Body of pancreas (tissue), 4 donors: ENCODE measurements at places on chromosomes 3 and 15. TPM values are rescaled to one million over a fixed set of nuclear protein-coding genes. Genes with fewer than 3 reads are reported as not detected.
A peak's percentile ranks its signal among the peaks of the same experiment; 100 is the strongest.

GRCh38 chr15:20358066-20358778 lies 183.4 kb downstream of the GOLGA6L6 start:
- peak; percentile 10 for DNase-seq

The IGSF10 gene
- 1.0 TPM for total RNA-seq

DNA sequence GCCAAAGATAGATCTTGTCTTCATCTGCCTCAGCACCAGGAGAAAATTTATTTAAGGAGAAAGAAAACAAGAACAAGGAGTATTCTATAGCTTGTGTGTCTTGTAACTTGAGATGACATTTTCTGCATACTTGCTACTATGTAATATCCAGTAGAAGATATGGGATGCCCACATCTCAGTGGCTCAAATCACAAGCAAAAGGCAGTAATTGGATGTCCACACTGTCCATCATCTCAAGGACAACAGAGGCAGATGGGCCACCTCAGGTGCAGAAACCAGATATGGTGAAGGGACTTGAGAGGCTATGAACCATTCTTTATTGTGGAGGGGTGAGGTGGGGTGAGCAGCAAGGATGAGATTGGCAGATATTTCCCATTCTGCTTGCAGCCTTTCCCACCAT lies 309.0 kb downstream of the GBE1 start:
- DNase-seq: no peak

DNA sequence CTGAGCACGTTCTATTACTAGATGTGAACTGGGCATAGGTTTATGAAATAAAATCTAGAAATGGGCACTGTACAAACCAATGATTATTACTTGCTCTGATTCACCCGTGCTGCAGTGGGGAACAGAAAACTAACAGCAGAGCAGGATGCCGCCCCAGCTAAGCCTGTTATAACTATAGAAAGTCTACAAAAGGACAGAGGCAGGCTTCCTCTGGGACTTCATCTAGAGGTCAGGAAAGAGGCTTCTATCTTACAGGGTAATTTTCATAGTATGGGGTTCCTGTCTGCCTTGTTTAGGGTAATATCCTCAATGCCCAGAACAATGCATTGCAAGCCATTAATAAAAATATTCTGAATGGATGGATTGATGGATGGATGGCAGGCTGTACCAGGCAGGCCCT lies 177.0 kb upstream of the TBL1XR1 start:
- DNase-seq: no peak

The KLF13 gene
- 25.7 TPM for total RNA-seq

DNA sequence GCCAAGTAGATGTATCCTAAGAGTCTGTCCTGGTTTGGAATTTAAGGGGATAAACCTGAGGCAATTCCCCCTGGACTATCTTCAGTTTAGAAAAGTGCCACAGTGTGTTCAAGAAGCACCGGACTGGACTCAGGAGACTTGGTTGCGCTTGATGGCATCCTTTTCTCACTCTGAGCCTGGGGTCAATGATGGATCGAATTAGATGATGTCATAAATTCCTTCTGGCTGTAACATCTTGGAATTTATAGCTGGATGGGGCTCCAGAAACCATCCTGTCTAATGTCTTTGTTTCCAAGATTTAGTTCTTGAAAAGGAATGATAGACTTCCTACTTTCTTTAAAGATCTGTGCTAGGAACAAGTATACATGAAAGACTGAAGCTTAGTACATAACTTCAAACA lies 280.6 kb downstream of the LPP start:
- no peak for DNase-seq

The NME9 gene
- total RNA-seq: not detected

DNA sequence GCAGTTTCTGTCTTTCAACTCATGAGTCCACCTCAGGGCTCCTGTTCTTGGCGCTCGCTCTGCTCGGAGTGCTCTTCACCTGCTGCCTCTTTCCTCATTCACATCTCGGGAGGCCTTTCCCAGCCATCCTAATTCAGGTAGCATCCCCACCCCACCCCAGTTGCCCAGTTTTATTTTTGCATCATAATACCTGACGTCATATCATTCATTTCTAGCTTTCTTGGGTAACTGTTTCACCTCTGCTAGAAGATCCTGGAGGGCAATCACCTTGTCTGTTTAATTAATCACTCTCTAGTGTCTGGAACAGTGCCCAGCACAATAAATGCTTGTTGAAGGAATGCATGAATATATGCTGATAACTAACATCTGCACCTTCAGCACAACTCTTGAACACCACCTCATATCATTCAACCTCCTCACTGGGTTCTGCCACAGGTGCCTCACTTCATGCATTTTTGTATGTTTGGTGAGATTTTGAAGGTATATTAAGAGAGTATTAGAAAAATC lies 7.6 kb downstream of the NUSAP1 start:
- no peak for DNase-seq

DNA sequence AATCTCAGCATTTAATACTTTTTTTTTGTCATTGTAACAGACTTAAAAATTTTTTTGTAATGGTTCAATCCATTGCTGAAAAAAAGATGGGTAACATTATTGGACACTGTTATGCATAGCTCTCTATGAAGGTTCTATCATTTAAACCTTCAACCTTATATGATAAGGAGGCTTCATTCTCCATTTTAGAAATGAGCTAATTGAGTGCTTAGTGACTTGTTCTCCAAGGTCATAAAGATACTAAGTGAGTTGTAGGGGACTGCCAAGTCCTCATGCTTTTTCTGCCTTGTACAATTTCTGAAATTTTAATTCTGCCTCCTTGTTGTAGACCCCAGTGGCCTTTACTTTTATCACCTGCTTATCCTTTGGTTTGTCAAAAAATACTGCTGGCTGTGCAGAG lies 56.7 kb downstream of the MGA start:
- DNase-seq: no peak

- no peak for DNase-seq
Measured at GRCh38 chr3:49476563-49476962, 6.5 kb downstream of the DAG1 start.

The SMCO1 gene
- not detected for total RNA-seq

The TEX9 gene
- 7.5 TPM for total RNA-seq

The GHSR gene
- not detected for total RNA-seq

DNA sequence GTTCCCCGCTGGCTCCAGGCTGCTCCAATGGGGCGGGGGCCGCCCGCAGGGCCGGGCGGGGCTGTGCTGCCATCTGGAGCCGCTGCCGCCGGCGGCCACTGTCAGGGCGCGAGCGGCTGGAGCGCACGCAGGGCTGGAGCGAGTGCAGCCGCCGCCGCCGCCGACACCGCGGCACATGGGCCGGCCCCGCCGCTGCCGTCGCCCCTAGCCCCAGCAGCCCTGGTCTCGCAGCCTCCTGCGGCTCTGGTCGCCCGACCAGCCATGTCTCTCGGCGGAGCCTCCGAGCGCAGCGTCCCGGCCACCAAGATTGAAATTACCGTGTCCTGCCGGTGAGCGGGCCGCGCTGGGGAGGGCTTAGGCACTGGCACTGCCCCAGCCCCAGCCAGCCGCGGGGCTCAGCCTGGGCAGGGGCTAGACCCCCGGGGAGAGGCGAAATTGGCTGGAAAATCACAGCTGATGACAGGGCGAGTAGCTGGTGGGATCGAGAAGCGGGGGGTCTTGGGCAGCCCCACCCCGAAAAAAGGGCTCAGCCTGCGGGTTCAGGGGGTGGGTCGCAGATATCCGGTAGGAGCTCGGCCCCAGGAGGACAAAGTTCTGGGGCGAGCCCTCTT lies at the start of gene CPNE9:
Gene CPNE9, plus strand, starts transcription at position 98 of the 611 bp plus-strand sequence. Its CDS starts 164 bp downstream, at position 262.
- DNase-seq: no peak

The CD200R1 gene
- total RNA-seq: not detected

The IQCH gene
- 1.6 TPM for total RNA-seq

The FOXL2 gene
- total RNA-seq: 0.26 TPM

The CLSTN2 gene
- 14.5 TPM for total RNA-seq

The PLS1 gene
- 21.8 TPM for total RNA-seq

DNA sequence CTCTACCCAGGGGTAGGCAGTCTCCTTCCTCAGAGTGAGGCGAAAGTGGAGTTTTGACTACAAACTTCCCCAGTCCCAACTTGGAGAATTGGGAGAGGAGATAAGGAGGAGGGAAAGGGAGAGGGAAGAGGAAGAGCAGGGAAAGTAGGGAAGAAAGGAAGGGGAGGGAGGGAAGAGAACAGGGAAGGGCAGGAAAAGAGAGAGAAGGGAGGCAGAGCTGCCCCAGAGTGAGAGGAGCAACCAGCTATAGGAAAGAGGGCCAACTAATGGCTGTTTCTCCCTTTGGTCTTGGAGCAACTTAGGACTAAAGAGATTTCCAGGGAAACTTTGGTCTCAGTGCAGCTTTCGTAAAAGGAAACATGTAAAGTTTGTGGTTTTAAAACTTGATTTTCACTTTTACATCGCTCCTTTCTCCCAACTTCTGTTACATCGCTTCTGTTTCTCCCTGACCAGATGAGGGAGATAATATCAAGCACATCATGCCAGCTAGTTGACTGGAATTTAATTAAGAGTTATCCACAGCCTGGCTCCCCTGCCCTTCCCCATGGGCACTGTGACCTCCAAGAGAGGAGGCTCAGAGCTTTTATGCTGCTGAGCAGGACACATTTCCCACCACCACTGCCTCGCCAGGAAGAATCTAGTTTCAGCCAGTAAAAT lies 1.4 kb downstream of the CA12 start:
- DNase-seq: no peak

GRCh38 chr3:24315971-24316370 lies 178.7 kb downstream of the THRB start:
- no peak for DNase-seq

The HCLS1 gene
- total RNA-seq: 12.2 TPM

DNA sequence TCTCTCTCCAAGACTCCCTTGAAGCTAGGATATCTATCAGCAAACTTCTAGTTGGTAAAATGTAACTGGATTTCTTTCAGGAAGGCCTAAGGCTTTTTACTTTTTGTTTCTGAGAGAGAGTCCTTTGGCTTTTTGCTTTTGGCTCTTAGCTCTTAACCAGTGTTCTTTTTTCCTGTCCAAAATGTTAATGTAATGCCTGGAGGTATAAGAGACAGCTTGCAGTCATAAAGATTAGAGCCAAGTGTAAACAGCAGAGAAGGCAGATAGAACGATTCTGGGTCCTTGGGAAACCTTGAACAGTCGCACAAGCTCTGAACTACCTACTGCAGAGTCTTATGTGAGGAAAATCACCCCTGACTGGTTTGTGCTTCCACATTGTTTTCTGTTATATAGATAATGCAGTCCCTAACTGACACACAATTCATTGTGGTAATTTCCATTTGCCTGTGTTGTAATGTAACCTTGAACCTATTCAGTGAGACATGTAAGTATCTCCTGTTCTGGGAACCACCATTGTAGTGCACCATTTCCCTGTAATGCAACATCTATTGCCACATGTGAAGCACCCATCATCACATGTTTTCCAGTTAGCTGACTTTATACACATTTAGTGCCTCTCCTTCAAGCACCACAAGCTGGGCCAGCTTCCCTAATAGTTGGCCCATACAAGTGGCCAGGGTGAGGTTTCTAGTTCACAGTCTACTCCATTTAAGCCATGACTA lies 1311.9 kb downstream of the ROBO1 start:
- DNase-seq: no peak

DNA sequence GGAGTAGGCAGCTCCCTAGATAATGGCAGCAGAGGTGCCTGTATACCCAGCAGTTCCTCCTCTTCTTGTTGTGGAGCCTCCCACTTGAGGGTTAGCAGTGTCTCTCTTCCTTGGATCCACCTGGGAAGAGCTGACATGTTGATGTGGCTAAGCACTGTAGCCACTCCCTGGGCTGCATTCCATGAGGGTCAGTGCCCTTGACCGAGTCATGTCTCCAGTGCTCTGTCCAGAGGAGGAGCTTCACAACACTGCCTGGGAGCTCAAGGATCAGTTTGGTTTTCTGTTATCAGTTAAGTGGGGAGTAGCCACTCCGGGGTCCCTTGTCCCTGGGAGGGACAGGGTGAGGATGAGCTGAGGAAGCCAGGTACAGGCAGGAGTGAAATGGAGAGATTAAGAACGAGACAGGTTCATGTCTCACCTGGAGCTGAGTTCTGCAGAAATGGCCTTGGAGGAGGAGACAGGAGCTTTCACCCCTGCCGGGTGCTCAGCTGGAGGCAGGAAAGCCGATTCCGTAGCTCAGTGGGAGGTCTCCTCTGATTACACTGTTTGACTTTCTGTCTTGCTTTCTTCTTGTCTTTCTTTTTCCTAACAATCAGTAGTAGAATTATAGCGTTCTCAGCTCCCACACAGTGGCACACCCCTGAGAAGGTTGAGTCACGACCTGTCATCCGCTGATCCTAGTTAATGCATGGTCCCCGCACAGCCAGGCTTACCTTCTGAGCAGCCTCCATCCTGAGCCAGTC lies 57.9 kb upstream of the SEC22A start:
- peak; percentile 25 for DNase-seq

- no peak for DNase-seq
Measured at GRCh38 chr3:149430216-149430615, 44.3 kb upstream of the TM4SF4 start.

DNA sequence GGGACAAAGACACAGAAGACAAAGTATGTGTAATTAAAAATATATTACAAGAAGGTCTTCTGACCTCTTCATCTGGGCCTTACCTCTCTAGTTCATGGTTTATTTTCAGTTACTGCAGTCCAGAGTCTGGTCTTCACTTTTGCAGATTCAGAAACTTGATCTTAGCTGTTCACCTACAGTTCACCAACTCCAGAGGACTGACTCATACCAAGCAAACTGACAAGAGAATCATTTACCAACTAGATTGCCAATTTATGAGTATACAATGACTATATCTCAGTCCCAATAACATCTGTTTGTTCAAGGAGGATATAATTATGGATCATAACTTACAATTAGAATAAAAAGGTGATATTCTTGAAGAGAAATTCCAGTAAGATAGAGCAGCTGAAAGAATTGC lies 9.0 kb downstream of the P2RY1 start:
- DNase-seq: no peak

- DNase-seq: no peak
Measured at GRCh38 chr15:93860701-93861100, 370.7 kb upstream of the MCTP2 start.

GRCh38 chr15:99181545-99181971 lies 67.8 kb downstream of the TTC23 start:
- no peak for DNase-seq

The ROPN1 gene
- total RNA-seq: not detected

The CFAP91 gene
- total RNA-seq: 47.8 TPM

GRCh38 chr3:42308651-42309050 lies 42.7 kb upstream of the CCK start:
- DNase-seq: no peak

The STRA6 gene
- not detected for total RNA-seq

- DNase-seq: no peak
Measured at GRCh38 chr3:186096290-186096689, 12.6 kb downstream of the ETV5 start.

DNA sequence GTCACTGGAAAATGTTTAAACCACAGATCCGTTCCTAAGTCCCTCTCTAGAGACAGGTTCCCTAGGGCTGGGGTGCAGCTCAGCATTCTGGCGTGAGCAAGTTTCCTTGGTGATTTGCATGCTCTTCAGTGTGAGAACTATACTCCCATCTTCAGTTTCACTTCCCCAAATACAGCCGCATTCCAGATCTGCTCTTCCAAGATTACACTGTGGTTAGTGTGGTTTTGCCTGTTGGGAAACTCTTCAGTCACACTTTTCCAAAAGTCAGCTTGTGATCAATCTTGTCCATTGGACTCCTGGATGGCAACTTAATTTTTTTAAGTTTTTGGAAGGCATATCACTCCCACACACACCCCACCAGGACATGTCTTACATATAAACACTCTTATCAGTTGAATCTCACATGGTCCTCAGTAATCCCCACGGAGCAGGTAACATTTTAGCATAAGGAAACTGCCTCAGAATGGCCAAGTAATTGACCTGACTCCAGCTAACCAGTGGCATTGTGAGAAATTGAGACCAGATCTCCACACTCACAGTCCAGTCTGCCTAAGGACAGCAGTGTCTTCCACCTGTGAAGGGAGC lies 33.5 kb upstream of the PTPN23 start:
- no peak for DNase-seq

The FAM81A gene
- under 0.01 TPM for total RNA-seq
